ENCODE measurements at places on chromosomes 12 and 14.

GRCh38 chr14:80117876-80118275, 93.4 kb downstream of the DIO2 start:
- DNase-seq: no peak

DNA sequence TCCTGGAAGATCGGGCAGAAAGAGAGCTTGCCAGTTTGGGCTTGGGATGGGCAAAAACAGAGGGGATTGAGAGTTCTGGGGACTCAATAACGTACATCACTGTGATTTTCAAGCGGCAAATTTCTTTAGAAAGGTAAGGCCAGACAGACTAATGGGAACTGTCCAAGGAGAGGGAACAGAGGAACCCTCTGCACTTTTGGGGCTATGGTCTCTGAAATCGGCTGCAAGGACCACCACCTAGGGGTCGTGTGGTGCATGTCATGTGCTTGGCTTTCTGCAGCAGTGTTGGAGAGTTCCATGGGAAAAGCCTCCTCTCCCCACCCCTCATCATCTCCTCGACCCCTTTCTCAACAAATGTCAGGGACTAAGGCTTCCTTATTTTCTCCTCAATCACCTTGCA, 79.6 kb downstream of the PPM1A start:
- DNase-seq: no peak

DNA sequence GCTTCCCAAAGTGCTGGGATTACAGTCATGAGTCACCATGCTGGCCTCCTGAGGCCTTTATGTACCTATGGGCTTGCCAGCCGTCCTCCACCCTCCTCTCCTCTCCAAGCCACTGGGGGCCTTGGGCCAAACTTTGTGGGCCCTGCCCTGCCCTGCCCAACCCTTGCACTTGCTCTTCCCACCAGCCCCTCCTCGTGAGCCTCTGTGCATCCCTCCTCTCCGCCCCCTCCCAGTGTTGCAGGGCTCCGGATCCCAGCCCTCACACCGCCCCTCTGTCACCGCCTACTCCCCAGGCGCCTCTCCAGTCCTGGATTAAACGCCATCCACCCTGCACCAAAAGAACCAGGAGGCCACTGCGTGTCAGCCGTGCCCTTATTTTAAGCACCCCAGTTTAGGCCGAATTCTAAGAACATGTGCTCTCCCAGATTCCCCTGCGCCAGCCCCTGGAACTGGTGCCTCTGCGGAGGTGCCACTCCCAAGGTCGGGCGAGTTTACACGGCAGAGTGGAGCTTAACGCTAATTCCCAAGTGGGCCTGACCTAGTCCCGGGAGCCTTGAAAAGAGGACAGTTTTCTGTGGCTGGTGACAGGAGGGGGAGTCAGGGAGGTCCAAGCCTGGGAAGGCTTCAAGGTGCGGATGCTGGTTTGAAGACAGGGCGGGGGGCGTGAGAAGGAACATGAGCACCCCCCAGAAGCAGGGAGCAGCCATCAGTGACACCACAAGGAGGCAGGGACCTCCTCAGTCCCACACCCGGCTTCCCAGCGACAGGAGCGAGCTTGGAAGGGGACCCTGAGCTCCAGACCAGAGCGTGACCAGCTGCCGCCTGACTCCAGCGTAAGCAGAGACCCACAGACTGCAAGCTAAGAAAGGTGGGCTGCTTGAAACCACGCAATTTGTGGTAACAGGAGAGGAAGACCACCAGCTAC, 21.2 kb upstream of the CDCA4 start:
- DNase-seq: no peak

DNA sequence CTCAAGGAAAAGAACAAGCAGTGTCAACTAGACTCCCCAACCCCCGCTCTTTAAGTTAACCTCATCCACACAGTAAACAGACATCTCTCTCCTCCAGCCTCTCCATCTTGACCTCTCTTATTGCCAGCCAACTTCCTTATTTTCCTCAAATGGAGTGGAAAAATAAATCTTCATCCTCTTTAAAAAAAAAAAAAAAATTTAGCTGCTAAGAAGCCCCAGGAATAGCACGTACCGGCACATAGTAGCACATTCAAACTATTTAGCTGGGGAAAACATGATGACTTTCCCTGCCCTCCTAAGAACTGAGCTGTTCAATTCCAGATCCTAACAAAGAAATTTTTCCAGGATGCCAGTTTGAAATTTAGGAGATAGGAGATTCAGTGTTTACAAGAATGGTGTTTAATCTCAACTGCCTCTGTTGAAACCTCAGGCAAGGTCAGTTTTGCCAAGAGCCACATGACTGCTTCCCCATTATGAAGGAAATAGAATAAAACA, 90.8 kb downstream of the EPS8 start:
- no peak for DNase-seq

DNA sequence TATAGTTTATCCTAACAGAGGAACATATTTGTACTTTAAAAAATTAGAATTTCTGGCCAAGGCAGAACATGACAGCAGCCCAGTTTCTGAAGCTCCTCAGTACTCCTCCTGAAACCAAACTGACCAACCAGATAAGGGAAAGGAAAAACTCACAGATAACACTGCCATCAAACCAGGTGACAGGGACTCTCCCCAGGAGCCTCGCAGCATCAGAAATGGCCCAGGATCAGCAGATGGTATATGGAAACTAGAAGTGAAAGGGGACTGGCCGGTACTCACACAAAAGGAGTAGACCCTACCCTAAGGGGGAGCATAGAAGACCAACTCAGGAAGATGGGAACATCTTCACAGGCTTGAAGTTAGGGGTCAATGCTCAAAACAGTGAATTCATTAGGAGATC, 22.0 kb downstream of the GALC start:
- no peak for DNase-seq

DNA sequence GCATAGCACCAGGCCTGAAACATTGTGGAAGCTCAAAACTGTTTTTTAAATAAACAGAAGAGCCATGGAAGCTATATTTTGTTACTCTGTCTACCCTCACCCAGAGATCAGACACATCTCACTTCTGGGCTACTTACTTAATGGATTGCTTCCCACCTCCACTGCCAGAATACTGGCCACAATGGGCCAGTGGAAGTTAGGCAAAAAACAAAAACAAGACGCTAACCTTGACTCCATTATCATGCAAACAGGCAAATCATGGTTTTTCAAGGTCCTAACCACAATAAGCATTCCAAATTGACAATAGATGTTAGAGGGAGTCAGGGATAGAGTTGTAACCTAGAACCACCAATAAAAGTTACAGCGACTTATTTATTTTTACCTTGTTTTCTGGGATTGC, 52.7 kb upstream of the PTCSC3 start:
- no peak for DNase-seq

DNA sequence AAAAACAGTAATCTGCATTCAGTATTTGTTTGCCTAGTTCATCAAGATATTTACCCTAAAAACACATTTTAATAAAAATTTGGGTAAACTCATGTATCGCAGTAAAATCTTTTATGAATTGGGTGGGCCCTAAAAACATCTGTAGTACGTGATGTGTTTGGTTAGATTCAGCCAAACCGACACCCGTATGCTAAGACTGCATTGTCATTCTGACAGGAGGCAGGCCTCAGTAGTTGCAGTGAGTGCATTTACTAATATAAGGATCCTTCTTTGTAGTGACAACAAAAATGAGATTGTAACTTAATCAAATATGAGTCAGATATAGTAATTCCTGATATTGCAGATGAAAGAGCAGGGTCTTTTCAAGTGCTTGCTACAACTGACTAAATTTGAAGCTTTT, 191.8 kb downstream of the SLC16A7 start:
- DNase-seq: no peak

GRCh38 chr12:64057706-64058105, 164.4 kb downstream of the KICS2 start:
- no peak for DNase-seq

DNA sequence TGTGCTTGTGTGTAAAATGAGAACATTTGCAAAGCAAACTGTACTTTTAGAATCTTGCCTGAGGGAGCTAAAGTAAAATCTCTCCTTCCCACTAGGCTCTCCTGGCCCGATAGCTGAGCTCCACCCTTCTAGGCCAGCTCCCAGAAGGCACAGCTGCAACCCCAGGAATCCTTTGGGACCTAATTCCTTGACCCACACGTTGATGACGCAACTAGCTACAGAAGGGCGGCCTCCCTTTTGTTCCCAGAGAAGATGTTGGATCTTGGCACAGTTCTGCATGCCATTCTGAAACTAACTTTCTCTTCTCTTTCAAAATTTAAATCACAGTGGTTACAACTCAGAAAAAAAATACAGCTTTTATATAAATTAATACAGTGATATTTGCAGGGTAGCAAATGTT, 268.1 kb downstream of the EGLN3 start:
- no peak for DNase-seq

- DNase-seq: peak; percentile 2
These were observed 67.9 kb upstream of the PDZRN4 start for GRCh38 chr12:41120211-41120610.

- no peak for DNase-seq
These were observed 140.0 kb downstream of the NDUFA12 start for GRCh38 chr12:94863321-94864035.

GRCh38 chr14:100723830-100724437, 2.8 kb upstream of the DLK1 start:
- no peak for DNase-seq

DNA sequence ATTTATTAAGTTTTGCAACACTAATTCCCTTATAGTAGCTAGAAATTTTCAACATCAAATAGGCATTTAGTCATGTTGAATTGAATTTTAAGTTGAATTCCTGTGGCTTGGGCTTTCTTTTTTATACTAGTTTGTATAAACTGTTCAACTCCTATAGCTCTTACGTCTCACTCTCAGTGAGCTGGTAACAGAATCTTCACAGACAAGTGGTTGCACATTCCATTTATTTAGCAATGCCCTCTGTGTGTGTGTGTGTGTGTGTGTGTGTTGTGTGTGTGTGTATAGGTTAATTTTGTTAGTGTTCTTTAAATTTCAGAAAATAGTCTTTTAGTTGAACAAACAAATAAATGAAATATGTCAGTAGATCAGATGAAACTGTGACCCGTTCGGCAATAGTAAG, 425.0 kb downstream of the NPAS3 start:
- DNase-seq: no peak

GRCh38 chr12:104022786-104023185, 27.2 kb downstream of the GLT8D2 start:
- no peak for DNase-seq

- no peak for DNase-seq
These were observed 673.9 kb downstream of the FLRT2 start for GRCh38 chr14:86203843-86204242.

- DNase-seq: no peak
These were observed 120.3 kb upstream of the SLC38A4 start for GRCh38 chr12:46946137-46946536.

DNA sequence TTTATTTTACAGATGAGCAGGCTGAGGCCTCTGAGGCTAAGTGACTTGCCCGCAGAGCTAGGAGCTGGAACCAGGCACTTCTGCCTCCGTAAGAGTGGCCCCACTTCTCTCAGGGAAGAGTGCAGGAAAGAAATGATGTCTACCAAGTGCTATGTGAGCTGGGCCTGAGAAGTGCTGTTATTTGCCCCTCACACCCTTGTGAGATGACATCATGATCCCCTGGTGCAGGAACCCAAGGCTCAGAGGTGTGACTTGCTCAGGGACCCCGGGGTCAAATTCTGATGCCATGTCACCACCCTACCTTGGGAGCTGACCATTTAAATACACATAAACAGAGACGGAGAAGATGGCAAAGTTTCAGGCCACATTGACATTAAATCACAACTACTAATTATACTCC, 63.7 kb upstream of the DDX11 start:
- no peak for DNase-seq

DNA sequence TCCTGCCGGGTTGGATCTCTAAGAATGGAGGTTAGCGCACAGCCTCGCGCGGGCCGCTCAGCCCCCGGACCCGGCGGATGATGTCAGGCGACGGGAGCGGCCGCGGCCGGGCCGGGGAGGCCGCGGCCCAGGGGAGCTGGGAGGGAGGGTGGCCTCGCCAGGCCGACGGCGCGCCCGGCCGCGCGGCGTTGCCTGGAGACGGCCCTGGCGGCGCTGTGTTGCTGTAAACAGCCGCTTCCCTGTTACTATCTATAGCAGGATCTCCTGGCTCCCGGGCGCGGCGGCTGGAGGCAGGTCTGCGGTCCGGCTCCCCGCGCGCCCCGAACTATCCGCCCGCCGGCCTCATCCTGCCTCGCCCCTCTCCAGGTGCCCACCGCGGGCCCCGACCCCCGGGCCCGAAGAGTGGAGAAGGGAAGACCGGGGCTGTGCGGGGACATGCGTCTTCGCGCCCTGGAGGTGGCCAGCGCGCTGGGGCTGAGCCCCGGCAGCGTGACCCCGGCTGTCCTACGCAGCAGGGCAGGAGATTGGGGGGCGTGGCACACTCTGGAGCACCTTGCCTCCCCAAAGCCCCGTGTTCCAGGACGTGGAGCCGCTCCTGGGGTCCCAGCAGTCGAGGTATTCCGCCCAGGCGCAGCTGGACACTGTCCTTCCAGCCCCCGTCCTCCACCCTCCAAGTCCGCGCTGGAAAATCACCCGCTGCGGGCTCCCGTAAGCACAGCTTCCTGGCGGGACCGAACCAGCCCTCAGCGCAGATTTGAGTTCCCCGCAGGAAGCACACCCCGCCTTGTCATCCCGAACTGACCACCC, 1.4 kb upstream of the FOS start:
- peak; percentile 54 for DNase-seq
